Ammon's horn (tissue), 1 donor: ENCODE measurements at places on chromosomes 13 and 19.

DNA sequence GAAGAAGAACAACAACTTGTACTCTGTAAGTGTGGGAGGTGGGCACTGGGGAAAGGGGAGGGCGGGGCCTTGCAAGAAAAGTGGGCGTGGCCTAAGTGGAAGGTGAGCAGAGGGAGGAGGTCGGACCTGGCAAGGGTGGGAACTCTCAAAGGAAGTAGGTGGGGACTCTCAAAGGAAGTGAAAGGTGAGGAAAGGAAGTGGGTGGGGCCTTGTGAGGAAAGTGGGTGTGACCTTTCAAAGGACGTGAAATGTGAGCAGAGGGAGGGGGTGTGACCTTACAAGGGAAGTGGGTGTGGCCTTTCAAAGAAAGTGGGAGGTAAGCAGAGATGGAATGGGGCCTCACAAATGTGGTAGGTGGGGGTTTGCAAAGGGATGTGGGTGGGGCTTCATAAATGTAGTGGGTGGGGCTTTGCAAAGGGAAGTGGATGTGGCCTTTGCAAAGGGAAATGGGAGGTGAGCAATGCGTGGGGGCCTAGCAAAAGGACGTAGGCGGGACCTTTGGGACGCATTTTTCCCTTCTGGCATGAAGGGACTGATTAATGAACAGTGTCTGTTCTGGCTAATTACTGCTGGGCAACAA, 25.9 kb downstream of the ACSBG2 start:
- no peak for DNase-seq

GRCh38 chr13:94556041-94556440, 39.9 kb downstream of the TGDS start:
- DNase-seq, result no peak

- DNase-seq, result peak; percentile 74
Measured at GRCh38 chr19:32570081-32570785, 10.8 kb upstream of the PDCD5 start.

DNA sequence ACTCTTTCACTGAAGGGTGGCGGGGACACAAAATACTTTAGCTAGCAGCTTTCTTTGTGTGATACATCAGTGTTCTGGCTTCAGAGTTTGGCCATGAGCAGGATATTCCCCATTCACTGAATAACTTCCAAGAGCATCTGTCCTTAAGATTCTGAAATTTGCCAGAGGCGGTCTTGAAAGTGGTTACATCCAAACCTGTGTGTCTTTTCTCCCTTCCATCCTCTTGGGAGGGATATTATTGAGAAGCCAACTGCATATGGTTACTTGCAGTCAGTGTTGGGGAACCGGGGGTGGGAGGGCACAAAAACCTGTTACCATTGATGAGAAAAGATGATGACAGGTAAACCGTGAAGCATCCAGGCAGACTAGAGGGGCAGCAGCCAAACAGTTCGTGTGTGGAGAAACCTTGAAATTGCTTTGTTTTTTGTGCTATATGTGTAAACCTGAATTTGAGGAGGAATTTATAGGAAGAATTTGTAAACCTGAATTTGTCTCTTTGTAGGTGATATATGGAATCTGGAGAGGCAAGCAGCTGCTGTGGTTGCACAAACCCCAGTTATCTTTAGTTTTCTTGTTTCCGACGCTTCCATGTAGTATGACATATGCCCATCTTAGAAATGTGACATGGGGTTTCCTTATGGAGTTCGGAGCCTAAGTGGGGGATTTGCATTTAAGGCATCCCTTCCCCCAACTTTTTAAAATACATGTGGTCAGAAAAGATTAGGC, 104.8 kb downstream of the WDFY2 start:
- no peak for DNase-seq

- no peak for DNase-seq
Measured at GRCh38 chr19:11554160-11554559, 4.9 kb downstream of the ELOF1 start.

DNA sequence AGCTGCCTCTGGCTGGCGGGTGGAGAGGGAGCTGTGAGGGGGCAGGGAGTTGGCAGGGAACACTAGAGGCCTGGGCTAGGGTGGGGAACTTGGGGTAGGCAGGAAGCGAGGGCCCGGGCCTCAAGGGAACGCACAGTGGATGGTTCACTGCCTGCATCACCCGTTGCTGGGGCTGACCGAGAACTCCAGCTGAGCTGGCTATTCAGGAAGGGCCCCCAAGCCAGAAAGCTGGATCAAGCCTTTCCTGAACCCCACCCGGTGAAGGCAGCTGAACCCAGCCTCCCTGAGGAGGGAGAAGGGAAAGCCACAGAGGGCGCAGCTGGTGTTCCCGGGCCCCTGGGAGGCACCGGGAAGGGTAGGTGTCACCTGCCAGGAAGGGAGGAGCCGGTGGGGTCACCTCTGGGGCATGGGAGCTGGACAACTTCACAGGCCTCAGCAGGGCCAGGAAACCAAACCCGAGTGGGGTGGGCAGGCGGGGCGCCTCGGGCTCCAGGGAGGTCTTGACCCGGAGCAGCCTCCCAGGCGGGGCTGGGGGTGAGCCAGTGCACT, 13.9 kb downstream of the PALM start:
- DNase-seq, result no peak

DNA sequence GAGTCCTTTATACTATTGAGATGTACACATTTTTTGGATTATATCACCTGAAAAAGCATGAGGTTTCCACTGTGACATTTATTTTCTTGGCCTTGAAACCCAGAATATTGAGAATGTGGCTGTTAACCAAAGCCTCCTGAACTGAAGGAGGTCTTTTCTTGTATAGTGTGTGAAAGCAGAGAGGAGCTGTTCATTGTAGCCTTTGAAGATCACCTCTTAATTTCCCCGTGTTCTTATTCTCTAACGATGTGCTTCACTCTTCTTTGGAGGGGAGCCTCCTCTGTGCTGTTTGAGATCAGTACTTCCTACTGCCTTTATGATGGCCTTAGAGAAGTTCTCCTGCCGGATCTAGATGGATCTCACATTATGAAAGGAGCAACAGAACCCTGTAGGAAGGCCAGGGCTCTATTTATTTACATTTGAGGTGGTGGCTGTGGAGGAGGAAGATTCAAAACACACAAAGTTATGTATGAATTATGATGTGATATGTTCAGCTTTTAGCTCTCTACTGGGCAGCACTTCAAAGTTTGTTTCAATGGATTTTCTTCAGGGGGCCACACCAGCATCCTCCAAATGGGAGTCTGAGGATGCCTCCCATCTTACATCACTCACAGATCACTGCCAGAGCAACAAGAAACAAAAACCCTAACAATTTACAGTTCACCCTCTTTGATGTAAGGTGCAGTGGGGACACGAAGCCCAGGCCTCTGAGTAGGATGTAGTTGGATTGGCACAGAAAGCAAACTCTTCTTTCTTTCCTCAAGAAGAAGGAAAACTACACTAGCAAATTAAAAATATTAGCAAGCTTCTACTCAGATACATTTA, 322.3 kb downstream of the DLEU7 start:
- DNase-seq, result no peak

GRCh38 chr13:80030491-80030890, 310.4 kb downstream of the SPRY2 start:
- DNase-seq, result peak; percentile 45

DNA sequence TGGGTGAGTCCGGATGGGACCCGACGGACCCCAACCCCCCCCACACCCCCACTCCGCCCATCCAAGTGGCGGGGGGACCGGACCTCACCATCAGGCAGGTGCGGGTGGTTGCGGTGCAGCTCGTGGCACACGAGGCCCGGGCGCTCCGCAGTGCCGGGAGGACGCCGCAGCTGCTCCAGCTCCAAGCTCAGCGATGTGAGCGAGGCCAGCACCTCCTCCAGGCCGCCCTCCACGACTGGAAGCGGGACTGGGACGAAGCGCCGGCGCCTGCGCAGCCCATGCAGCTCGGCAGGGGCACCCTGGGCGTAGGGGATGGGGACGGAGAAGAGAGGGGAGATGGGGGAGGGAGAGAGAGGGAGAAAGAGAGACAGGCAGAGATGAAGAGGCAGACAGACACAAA, 30.1 kb upstream of the OLFM2 start:
- no peak for DNase-seq

GRCh38 chr19:1362387-1363257, 21.1 kb upstream of the NDUFS7 start:
- no peak for DNase-seq

- no peak for DNase-seq
Measured at GRCh38 chr19:4991538-4991937, 22.6 kb downstream of the KDM4B start.

DNA sequence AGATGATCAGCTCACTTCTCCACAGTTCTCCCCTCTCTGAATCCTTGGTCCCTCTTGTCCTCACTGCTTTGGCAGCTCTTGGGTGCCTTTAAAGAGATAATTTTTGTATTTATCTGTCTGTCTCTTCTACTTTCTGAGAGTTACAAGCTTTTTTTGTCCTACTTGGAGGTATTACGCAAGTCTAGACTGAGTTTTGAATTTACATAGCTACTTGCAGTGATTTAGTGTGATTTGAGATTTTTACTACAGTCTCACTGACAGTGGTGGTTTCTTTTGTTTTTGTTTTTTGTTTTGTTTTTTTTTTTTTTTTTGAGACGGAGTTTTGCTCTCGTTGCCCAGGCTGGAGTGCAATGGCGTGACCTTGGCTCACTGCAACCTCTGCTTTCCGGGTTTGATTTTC, 22.1 kb downstream of the URI1 start:
- DNase-seq, result no peak

DNA sequence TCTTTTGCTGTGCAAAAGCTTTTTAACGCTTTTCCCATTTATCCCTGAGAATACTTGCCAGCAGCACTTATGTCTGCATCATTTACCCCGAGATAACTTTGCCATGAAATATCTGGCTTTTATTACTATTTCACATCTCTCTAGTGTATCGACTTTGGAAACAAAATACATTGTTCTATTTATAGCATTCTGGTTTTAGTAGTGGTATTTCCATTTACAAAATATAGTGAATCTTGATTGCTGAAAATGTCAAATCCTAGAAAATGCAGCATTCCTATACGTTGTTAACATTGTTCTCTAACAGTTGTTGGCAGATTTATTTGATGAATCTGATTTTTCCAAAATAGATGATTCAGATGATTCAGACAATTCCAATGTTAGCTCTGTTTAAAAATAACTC, 189.3 kb upstream of the SPRY2 start:
- no peak for DNase-seq

GRCh38 chr13:39263033-39263432, 224.8 kb downstream of the NHLRC3 start:
- peak; percentile 73 for DNase-seq

GRCh38 chr13:44048326-44048725, 168.6 kb downstream of the LACC1 start:
- no peak for DNase-seq

DNA sequence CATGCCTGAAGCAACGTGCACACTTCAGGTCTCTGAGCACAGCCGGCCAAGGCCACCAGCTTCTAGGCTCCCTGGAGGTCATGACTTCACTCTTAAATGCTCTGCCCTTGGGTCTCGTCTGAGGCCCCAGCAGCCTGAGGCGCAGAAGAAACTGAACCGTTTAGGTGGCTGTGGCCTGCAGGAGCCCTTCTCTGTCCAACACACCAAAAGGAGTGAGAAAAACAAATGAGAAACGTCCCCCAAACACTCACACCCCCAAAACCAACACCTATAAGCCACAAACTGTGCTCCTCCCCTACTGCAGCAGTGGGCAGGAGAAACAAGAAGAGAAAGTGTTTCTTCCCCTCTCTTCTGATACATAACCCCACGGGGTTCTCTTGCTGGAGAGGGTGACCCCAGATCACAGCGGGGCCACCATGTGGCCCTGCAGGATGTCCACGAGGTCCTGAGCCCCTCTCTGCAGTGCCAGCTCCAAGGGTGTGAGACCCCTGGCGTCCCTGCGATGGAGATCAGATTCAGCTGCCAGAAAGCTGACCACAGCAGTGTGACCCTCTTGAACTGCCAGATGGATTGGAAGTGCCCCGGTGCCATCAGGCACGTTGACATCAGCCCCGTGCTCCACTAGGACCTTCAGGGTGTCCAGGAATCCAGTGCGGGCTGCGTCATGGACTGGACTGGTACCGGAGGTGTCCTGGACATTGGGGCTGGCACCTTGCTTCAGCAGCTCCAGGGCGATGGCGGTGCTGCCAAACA, 1.0 kb upstream of the KRI1 start:
- DNase-seq, result no peak

DNA sequence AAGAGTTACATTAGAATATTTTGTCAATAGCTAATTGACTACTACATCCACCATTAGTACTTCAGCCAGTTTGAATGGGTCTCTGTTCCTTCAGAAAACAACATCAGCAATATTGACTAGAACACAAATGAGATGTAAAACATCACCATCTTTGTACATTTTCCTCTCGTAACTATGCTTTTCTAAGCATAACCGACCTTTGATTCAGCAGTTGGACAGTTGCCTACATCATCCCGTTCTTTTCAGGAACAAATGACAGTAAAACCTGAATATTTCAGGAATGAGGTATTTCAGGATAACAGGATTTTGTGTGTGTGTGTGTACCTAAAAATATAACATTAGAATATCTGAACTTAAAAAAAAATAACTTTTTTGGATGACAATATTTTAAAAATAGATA, 60.9 kb downstream of the STARD13 start:
- DNase-seq, result no peak

DNA sequence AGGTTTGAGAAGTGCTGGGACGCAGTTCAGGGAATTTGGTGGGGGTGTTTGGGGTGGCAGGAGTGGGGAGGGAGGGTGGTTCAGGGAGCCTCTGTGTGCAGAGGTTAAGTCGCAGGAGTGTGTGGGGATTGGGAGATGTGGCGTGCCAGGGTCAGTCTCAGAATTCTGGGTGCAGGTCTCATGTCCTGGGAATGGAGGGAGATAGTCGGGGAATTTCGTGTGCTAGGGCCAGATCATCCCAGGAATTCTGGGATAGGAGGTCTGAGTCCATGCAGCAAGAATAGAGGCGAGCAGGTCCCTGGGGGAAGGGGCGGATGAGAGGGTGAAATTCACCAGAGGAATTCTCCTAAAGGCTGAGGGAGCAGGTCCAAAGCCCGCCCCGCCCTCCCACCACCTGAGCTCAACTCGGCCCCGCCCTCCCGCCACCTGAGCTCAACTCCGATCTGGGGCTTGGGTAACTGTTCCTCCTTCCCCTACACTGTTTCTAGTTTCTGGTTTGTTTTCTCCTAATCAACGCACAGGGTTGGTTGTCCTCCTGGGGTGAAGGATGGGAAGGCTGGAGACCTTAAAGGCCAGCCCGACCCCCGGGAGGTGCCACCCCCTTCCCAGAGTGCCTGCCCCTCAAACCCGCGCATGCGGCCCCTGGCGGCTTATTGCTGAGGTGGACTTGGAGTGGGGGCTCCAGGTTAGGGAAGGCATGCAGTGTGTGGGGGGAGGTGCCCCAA, 15.2 kb downstream of the KCNC3 start:
- DNase-seq, result no peak

- DNase-seq, result no peak
Measured at GRCh38 chr13:106401081-106401480, 134.4 kb downstream of the EFNB2 start.

GRCh38 chr13:60093425-60094019, 70.2 kb downstream of the DIAPH3 start:
- no peak for DNase-seq
